ENCODE measurements at places on chromosomes 11 and 22.

GRCh38 chr22:19636696-19637407 lies 77.5 kb upstream of the SEPTIN5 start:
- DNase-seq, result no peak

DNA sequence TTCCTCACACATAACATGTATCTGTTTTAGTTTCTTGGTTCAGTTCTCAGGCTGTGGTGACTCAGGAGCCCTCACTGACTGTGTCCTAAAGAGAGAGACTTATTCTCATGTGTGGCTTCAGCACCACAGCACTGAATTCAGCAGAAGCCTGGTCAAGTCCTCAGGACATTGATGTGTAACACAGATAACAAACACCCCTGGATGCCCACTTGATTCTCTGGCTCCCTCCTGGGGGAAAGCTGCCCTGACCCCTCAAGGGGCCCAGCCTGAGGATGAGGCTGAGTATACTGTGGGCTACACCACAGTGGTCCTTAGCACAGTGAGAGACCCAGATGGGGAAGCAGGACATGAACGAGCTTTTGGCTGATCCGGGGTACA lies 87.2 kb upstream of the VPREB1 start:
- DNase-seq, result no peak

- DNase-seq, result no peak
Observed at GRCh38 chr11:94948070-94948617, 25.2 kb downstream of the CWC15 start.

DNA sequence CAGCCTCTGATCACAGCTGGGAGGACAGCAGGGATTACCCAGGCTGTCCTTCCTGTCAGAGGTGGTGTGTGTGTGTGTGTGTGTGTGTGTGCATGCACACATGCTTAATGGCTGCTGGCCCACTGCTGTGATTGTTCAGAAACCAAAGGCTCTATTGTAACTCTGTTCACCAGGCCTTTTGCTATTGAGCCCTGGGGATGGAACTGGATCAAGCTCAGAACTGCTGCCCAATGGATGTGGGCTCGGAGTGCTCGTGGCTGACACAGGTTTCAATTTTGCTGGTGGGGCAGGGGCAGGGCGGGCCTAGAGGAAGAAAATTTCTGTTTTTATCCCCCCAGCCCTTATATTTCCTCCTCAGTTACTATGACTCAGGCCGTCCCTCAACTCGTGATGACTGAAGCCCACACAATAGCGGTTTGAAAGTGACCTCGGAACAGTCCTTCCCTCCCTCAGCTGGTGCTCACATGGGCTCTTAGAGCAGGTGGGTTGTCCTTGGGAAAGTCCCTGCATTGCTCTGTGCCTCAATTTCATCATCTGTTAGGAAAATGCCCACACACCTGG lies 359.3 kb downstream of the TENM4 start:
- peak; percentile 24 for DNase-seq

DNA sequence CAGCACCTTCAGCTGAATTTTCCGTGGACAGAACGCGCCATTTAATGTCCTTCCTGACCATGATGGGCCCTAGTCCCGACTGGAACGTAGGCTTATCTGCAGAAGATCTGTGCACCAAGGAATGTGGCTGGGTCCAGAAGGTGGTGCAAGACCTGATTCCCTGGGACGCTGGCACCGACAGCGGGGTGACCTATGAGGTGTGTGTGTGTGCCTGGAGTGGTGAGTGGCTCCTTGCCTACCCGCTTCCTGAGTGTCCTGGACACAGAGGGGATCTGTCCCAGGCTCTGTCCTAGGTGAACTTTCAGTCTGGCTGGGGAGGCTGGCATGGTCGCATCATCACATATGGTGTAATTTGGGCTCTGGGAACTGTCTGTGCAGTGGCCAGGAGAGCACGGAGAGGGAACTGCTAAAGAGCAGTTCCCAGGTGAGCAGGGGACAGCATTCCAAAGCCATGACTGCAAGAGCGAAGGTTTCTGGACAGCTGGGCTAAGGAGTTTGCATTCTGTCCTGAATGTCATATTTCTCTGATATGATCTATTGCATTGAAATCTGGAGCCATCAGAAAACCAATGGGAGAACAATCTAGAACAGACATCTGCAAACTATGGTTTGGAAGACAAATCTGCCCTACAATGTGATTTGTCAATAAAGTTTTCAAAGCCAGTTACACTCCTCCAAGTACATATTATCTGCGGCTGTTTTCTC lies 104.3 kb downstream of the RRAS2 start:
- no peak for DNase-seq

GRCh38 chr11:41459465-41460401 lies at the start of gene LRRC4C:
TSS of gene LRRC4C (minus strand) at chr11:41459652.
- peak; percentile 44 for DNase-seq

GRCh38 chr11:22161489-22161888 lies 31.4 kb upstream of the ANO5 start:
- DNase-seq, result no peak

DNA sequence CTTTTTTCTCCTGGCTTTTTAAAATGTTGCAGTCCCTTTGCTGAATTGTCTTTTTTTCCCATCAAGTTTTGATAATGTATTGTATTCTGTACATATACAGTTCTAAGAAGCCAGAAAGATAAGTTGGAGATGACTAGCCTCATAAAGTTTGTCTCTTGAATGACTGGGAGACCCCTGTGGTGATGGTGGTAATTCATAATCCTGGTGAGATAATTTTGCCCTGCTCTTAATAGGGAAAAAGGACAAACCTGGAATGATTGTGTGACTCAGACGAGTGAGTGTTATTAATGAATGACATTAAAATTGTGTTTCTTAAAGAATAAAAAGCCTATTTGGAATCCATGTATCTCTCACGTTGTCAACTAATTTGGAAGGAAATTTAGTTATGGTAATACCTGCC lies 1.2 kb downstream of the HIKESHI start:
- DNase-seq, result peak; percentile 0

- no peak for DNase-seq
Observed at GRCh38 chr22:46951973-46952372, 189.5 kb downstream of the TBC1D22A start.

GRCh38 chr22:31150615-31151014 lies 9.4 kb upstream of the RNF185 start:
- DNase-seq, result no peak

DNA sequence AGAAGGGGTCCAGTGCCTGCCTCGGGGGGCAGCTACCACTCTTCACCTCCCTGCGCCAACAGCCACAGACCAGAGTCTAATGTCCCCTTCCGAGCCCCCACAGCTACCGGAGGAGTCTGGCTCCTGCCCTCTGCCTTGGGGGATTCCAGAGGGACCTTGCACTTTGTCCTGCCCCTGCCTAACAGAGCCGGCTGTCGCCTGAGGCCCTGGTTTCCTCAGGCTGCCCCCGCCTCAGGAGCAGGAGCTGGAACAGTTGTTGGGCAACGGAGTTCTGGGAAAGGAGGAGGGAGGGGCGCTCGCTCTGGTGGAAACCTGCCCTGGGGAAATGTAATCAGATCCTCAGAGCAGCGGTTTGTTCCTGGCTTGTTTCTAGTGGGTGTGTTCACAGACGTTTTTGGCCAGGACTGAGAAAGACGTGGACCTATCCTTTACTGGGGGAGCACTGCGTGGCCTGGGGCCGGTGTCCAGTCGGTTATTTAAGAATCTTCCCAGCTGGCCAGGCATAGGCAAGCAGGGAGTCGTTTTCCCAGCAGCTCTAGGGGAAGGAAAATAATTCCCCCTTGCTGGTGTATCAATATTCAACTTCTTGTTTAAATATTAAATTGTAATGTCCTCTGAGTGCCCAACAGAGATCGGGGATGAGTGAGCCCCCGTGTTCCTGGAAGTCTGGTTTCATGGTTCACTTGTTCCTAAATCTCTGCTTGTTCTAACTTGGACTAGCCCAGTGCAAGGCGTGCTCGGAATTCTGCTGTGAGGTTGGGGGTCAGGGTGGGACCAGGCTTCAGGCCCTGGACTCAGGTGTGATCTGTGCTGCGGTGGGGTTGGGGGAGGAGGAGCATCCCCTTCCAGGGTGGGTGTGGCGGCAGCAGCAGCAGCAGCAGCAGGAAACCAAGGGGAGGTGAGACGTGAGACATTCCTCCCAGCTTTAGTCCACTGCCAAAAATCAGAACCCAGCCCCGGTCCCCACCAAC lies 32.1 kb downstream of the A4GALT start:
- peak; percentile 46 for DNase-seq

DNA sequence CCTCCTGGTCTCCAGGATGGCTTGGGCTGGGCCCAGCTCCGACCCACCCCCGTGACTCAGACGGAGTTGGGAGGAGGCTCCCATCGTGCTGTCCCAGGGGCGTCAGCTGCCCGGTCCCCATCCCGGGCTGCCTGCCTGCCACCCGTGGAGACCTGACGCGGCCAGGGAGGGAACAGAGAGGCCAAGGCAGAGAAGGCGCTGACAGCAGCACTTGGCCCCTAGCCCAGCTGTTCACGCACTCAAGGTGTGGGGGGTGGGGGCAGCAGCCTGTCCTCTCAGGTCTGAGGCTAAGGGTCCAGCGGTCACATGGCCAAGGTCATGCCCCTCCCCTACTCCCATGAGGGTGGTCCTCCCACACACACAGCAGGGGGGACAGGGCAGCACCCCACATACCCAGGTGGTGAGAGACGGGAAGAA lies 48.6 kb downstream of the ELFN2 start:
- no peak for DNase-seq

DNA sequence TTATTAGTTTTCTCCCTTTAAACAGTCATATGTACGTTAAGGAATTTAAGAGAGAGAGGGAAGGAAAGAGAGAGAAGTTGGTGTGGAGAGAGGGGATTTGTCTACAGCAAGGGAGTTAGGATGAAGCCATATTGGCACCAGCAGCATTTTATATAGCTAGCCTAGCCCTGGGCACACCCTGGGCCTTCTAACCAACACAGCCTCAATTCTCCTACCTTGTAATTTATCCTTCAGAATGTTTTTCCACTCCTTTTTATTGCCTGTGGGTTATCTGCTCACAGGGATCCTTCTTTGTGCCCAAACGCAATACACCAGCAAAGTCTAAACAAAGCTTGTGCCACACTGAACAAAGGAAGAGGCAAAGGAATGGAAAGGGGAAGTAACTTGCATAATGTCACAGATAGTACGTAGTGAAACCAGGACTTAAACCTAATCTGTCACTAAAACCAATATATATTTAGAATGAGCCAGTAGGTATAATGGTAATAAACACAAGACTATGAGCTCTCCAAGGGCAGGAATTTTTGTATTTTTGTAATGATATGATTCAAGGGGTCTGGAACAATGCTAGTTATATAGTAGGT lies 613.8 kb upstream of the TENM4 start:
- no peak for DNase-seq

DNA sequence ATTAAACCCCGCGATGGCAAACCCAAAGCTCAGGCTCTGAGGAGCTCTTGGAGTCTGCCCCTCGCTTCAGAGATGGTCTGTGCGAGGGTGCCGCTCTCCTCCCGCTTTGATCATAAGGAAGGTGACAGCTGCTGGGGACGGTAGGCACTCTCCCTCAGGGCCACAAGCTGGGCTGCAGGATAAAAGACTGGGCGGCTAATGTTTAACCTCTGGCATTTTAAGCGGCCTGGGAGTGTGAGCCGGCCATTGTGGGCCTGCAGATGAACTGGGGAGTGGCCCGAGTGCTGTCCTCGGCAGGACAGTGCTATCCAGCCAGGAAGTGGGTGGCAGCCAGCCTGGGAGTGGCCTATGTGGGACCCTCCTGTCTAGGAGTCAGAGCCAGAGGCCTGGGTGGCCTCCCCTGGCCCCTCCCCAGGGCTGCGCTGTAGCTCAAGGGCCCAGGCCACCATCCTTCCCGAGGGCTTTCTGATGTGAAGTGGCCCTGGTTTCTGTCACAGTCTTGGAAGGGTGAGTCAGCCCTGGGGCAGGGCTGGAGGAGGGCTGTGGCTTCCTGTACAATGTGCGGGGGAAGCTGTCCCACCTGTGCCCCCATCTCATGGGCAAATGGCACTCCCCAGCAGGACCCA lies 58.7 kb upstream of the PRODH start:
- DNase-seq, result peak; percentile 1

DNA sequence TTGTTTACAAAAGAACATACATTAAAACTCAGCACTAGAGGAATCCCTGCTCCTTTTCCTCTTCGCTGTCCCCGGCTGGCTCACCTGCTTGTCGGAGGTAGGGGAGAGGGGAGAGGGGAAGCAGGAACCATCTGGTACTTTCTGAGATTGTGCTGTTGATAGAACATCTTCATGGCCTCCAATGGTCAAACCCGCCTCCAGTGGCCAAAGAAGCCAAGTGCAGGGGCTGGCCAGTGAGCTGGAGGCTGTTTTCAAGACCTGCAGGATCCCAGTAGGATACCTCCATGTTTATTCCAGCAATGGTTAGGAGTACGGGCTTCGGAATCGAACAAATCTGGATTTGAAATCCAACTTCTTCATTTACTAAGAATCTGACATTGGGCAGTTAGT lies 92.6 kb downstream of the PKNOX2 start:
- DNase-seq, result no peak

GRCh38 chr22:35191412-35191811 lies 65.9 kb upstream of the HMGXB4 start:
- DNase-seq, result no peak

- no peak for DNase-seq
Observed at GRCh38 chr22:49163960-49164690, 663.5 kb downstream of the BRD1 start.

GRCh38 chr11:69357458-69358397 lies 63.8 kb downstream of the MYEOV start:
- DNase-seq, result no peak

DNA sequence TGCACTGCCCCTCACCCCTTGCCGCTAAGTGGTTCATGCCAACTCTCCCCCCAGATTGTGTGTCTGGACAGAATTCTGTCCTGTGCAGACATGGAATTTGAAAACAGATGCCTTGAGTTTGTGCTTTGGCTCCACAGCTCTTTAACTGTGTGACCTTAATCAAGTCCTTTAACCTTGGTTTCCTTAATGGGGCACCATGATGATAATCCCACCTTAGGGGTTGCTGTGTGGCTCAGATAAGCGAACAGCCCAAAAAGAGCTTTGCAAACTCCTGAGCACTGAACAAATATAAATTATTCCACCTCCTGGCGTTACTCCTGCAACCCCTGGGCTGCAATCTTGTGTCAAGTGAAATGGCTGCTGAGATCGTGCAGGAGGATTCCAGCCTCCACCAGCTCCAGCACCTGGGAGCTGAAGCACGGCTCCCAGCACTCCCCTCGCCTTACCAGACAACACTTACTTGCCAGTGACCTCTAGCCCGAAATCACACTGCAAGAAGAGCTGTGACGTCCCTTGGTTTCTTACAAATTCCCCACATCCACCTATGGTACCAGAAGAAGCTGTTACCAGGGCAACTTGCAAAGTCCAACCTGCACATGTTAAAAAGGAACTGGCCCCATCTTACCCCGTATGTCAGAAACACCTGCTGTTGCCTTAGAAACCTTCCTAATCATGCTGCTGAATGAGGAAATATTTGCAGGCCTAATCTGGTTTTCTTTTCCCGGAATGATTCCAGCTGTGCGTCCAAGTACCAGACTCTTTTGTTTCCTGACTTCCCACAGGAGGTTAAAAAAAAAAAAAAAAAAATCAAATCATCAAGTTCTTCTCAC lies 13.2 kb downstream of the VPS37C start:
- peak; percentile 85 for DNase-seq

Data from NCI-H146 (cell line).